Nucleus accumbens (tissue), 56 donors: ENCODE measurements at places on chromosomes 7 and 10.

- DNase-seq: no peak
Observed at GRCh38 chr7:55557666-55558188, 14.6 kb downstream of the VOPP1 start.

DNA sequence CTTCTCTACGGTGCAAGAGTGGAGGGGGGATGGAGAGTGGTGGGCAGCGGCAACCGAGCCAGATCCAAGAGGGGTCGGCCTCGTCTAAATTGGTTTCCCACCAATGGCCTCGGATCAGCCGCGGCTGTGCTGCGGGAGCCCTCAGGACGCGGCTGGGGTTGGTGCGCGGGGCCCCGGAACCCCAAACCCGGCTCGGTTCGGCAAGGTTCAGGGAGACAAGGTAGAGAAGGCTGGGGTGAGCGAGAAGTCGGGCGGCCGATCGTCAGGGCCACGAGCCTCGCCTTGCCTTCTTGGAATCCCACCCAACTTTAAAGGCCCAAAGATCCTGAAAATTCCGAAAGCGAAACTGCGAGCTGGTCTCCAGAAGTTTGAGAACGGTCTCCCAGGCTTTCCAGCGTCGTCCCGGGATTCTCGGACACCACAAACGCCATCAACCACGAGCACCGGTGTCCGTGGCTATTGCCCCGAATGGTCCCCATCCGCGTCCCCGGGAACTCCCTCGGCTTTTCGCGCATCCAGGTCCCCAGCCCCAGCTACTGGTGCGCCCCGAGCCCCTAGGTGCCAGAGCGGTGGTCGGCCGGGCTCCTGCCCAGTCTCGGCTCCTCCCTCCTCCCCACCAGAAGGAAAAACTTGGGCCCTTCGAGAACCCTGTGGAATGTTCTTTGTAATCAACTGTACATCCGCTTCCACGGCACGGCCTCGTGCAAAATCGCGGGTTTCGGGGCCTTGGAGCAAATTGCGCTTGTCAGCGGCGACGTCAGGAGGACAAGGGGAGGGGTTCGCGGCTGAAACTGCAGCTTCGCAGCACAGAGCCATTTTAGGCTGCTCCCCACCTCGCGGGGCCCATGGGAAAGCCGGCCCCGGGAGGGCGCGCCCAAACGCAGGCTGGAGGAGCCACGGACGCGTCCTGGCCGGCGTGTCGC lies 3.2 kb downstream of the SFMBT2 start:
- DNase-seq: no peak

DNA sequence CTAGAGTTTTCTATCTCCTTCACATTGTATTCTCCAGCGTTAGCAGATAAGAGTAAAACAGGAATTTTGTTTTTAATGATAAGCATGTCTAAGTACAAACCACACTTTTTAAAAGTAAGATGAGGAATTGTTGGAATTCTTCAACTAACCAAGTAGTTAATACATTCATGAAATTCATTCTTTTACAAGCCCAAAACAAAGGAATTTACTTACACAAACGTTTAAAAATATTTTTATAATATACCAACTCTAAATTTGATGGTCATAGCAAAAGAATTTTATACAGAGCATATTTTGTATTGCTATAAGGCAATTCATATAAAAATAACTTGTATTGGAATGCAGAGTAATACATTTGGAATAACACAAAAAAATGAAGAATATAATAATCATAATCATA lies 51.3 kb downstream of the TWIST1 start:
- no peak for DNase-seq

DNA sequence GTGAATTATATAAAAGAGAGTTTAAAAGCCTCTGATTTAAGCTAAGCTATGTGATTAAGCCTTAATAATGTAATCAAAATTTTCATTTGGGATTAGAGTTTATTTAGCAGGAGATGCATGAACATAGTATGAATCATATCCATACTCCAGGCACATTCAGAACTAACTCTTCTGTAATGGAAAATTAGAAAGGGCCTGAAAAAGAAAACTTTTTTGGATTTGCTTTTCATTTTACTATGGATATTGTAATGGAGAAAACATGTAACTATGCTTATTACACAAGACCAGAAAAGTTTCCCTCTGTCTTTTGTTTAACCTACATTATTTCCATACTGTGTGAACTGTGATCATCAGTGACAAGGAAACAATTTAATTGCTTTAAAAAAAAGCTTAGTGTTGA lies 22.0 kb downstream of the TES start:
- no peak for DNase-seq

DNA sequence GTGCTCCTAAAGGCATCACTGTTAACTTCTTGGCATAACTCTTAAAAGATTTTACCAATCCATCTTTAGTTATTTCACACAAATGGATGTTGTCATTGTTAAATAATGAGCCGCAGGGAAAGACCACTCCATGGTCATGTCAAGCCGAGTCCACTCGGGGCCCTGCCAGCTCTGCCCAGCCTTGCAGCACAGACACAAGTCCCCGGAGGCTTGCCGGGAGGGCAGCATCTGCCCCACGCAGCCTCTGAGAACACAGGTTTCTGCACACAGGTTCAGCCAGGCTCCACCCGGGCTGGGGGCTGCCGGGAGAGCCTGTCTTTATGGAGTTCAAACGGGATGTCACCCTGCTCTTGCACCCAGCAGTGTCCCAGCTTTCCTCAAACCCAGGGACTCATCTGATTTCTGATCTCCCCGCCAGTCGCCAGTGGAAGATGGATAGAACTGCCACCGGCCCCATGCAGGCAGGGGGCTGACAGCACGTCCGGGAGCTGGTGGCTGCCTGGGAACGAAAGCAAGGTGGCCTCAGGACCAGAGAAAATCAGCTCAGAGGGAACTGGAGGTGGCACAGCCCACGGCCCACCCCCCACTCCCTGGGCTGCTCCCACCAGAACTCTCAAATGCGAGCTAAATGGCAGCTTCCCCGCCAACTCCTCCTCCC lies 156.2 kb downstream of the TCERG1L start:
- no peak for DNase-seq

DNA sequence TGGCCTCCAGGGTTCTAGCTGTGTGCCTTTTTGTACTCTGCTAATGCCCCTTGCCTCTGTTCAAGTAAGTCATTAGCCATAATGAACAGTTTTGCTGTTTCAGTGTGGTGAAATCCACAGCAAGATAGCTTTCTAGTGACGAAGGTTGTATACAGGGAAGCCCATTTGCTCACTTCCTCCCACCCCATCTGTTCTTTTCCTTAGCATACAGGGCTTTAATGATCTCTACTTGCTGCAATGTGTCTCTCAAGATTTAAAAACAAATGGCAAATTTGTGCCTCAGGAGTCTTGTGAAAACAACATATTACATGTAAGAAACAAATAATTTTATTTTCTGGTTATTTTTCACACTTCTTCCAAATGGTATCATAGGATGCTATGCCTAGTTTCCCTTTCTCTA lies 243.2 kb downstream of the CDK14 start:
- DNase-seq: no peak

DNA sequence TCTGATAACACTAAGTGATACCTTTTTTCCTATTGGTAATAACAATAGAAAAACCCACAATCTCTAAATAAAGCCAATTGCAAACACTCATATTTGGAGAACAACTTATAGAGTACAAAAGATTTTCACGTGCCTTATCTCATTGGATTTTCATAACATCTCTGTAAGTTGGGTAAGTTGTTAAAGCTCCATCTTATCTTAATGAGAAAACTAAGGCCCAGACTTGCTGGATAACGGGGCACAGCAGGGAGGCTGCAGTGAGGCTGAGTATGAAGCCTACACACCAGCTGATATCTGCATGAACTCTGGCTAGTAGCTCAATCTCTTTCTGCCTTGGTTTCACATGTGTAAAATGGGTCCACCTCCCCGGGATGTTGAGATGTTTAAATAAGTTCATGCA lies 26.8 kb downstream of the CPVL start:
- DNase-seq: no peak

GRCh38 chr7:146661435-146661834 lies 544.8 kb downstream of the CNTNAP2 start:
- no peak for DNase-seq

- no peak for DNase-seq
Observed at GRCh38 chr10:105974803-105975456, 1189.6 kb downstream of the SORCS1 start.

- DNase-seq: peak; percentile 42
Observed at GRCh38 chr7:131302876-131303707, 24.6 kb upstream of the MKLN1 start.

- no peak for DNase-seq
Observed at GRCh38 chr7:25857376-25858067, 294.5 kb upstream of the NFE2L3 start.

GRCh38 chr7:92797693-92798092 lies 38.7 kb downstream of the CDK6 start:
- DNase-seq: no peak
